ENCODE measurements at places on chromosomes 11 and 22.

DNA sequence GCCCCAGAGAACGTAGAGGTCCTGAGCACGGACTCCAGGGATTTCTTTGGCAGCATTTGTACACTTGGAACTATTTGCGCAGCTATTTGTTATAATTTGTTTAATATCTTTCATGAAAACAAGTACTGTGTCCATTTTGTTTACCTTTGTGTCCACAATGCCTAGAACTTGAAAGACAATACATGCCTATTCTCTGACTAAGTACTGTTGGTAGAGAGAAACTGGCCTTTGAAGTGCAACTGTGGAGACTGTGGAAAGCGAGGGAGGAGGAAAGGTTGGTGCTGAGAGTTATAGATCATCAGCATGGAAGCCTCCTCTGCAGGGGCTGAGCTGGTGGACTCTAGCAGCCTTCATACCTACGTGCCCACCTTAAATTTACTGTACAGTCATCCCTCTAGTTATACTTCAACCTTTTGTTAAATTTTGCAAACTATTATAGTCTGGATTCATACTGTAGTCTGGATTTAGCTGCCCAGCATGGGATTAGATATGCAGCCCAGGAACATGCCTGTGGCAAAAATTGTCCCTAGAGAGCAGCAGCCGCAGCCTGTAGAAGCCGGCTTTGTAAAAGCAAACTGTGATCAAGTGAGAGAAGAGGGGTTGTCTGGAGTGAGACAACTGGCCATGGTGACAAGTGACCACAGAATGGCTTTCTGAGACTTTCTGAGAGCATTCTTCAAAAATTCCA lies 24.2 kb upstream of the YAP1 start:
- DNase-seq: no peak

DNA sequence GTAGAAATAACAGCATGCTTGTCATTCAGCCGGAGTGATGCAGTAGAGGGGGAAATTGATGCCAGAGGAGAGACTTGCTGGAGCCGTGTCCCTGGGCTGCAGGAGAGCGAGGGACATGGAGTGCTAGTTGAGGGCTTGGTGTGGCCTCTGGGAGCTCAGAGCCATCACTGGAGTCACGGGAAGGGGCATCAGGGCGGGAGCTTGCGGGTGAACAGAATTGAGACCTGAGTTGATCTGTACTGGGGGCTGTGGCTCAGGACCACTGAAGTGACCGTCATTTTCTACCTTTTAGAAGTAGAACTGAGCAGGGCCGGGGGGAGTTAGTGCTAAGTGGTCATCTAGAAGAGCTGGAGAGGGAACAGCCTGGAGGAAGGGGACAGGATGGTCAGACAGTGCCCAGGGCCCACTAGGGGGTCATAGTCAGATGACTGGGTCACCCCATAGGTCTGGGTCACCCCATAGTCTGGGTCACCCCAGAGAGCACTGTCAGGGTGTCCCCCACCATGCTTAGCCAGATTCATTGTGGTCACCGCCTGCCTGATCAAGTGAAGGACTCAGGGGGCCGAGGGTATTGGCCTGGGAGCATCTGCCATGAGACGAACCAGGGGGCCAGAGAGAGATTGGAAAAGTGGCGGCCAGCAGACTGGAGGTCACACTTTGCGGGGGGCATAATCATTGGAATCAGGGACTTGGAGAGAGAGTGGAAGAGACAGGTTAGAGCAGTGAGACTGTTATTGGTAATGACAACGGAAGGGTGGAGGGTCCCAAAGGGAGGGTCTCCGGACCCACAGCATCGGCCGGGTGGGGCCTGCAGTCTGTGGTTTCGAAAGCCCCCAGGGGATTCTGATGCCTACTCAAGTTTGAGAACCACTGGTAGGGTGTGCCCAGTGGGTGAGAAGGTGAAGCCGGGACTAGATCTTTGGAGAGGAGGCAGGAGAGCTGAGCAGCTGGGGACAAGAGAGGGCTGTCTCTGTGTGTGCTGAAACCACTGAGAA lies 15.2 kb downstream of the RIBC2 start:
- DNase-seq: no peak

DNA sequence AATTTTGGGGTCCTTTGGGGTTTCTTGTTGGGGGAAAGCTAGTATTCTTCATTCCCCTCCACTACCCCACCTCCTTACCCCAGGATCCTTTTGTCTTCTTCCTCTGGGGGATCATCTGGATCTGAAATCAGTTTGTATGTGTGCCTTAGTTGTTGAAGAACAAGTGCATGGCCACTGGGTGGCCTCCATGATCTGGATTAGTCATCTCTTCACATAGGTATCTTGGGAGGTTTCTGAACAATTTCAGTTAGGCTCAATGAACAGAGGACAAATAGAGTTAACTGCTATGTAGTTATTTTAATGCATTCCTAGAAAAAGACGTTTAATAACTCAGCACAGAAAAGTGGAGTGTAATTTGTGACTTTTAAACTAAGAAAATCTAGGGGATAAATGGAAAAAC lies 7.1 kb upstream of the VWA5A start:
- DNase-seq: peak; percentile 21

- no peak for DNase-seq
Measured at GRCh38 chr11:60316317-60316716, 10.7 kb upstream of the MS4A6E start.

DNA sequence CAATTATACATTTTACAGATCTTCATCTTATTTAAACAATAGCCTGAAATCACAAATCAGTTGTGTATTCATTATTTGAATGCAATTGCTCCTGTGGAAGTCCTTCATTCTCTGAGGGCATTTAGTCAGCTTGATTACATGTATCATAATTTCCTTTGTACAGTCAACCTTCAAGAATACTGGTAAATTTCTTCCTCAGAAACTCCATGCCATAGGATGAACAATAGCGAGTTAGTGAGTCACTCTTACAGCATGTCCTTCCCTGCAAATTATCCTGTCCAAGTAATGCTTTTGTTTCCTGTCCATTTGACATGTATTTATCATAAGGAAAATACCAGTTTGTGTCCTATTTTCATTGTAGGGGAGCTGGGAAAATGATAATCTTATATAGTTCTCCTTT lies 3.8 kb downstream of the OR10S1 start:
- DNase-seq: no peak

All from activated CD4-positive, alpha-beta T cell treated with anti-CD3 and anti-CD28 coated beads, Interleukin-2, amount 10 ng/mL, durations not matched to agents 7 days and 5 days (primary cell).